ENCODE measurements at places on chromosomes 11 and 22. TPM values are rescaled to one million over a fixed set of nuclear protein-coding genes. Genes with fewer than 3 reads are reported as not detected.

BRSK2 gene
- total RNA-seq: 0.80 TPM

- no peaks in the 10 kb centered on the region for H3K27me3 ChIP-seq
- no peaks in the 10 kb centered on the region for H3K4me1 ChIP-seq
- H3K27ac ChIP-seq: no peak overlapping the region
- no peaks in the 10 kb centered on the region for H3K36me3 ChIP-seq
- DNase-seq: no peak
- H3K4me3 ChIP-seq: no peak overlapping the region
Observed at GRCh38 chr11:2528301-2529050, 83.7 kb downstream of the KCNQ1 start.

KRTAP5-2 gene
- not detected for total RNA-seq

DNA sequence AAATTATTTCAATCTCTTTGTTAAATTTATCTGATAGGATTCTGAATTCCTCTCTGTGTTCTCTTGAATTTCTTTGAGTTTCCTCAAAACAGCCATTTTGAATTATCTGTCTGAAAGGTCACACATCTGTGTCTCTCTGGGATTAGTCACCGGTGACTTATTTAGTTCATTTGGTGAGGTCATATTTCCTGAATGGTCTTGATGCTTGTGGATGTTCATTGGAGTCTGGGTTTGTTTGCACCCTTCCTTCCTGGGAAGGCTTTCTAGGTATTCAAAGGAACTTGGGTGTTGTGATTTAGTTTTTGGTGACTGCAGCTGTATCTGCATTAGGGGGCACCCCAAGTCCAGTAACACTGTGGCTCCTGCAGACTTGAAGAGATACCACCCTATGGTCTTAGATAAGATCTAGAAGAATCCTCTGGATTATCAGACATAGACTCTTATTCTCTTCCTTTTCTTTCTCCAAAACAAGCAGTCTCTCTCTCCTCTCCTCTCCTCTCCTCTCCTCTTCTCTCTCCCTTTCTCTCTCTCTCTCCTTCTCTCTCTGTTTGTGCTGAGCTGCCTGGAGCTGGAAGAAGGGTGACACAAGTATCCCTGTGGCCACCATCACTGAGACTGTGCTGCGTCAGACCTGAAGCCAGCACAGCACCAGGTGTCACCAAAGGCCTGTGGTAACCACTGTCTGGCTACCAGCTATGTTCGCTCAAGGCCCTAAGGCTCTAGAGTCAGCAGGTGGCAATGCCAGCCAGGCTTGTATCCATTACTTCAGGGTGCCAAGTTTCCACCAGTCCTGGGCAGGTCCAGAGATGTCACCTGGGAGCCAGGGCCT, 3.3 kb upstream of the HEPN1 start:
- no peaks in the 10 kb centered on the region for H3K4me1 ChIP-seq
- no peaks in the 10 kb centered on the region for H3K36me3 ChIP-seq
- no peaks in the 10 kb centered on the region for H3K27me3 ChIP-seq

GRCh38 chr11:28049338-28050216, 58.4 kb downstream of the KIF18A start:
- H3K27me3 ChIP-seq: no peaks in the 10 kb centered on the region
- DNase-seq: no peak
- H3K4me1 ChIP-seq: no peaks in the 10 kb centered on the region
- H3K36me3 ChIP-seq: no peaks in the 10 kb centered on the region

- H3K4me3 ChIP-seq: no peak overlapping the region
- H3K27me3 ChIP-seq: no peaks in the 10 kb centered on the region
- H3K36me3 ChIP-seq: no peaks in the 10 kb centered on the region
- H3K27ac ChIP-seq: no peak overlapping the region
- no peak for DNase-seq
Observed at GRCh38 chr22:44014241-44014640, 9.9 kb upstream of the PARVB start.

GRCh38 chr11:11976481-11977127, 31.8 kb downstream of the DKK3 start:
- H3K27ac ChIP-seq: peak overlapping the region; percentile 87
- no peaks in the 10 kb centered on the region for H3K27me3 ChIP-seq
- peak; percentile 14 for DNase-seq
- no peak overlapping the region for H3K4me3 ChIP-seq

Data from breast epithelium (tissue), 4 donors.